ENCODE measurements at places on chromosomes 2 and 18. TPM values are rescaled to one million over a fixed set of nuclear protein-coding genes. Genes with fewer than 3 reads are reported as not detected.

Gene TUBA3E
- 4.6 TPM for total RNA-seq

Gene ICOS
- not detected for total RNA-seq

Gene PROKR1
- not detected for total RNA-seq

Gene CEP192
- 7.8 TPM for total RNA-seq

Gene IL1RL2
- total RNA-seq: not detected

Gene RSAD2
- 0.15 TPM for total RNA-seq

Gene DRC1
- total RNA-seq: 0.42 TPM

Data from A549 treated with Hydrocortisone at 1 μM for 4 hours (cell line).